ENCODE measurements at places on chromosomes 16 and 17. TPM values are rescaled to one million over a fixed set of nuclear protein-coding genes. Genes with fewer than 3 reads are reported as not detected.

The TMC8 gene
- 1.5 TPM for total RNA-seq

The HP gene
- total RNA-seq, result 3.0 TPM

The PMP22 gene
- 242 TPM for total RNA-seq

DNA sequence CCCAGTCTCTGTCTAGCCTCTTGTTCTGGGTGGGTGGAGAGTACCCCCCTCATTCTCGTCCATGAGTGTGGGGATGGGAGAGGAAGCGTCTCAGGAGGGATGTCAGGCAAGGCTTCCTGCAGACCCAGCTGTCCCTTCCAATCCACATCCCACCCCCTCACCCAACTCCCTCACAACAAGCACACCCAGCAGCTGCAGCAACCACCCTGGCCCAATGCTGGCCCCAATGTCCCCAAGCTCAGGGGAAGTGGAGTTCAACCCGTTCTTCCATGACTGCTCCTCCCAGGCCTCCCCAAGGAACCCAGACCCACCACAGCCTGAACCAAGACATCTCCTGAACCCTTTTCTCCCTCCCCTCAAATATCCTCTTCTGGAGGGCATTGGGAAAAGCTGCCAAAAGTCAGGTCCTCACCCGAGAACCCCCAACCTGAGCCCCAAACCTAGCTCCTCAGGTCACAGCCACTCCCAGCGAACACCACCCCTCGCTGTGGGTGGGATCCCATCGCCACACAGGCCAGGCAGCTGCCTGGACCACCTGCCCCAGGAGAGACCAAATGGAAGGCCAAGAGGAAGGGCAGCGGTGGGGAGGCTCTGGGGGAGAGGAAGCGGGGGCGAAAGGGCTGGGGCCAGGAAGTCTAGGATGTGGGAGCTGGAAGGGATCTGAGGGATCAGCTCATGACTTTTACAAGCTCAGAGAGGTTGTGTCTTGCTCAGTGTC lies 47.6 kb downstream of the FZD2 start:
- DNase-seq, result no peak

DNA sequence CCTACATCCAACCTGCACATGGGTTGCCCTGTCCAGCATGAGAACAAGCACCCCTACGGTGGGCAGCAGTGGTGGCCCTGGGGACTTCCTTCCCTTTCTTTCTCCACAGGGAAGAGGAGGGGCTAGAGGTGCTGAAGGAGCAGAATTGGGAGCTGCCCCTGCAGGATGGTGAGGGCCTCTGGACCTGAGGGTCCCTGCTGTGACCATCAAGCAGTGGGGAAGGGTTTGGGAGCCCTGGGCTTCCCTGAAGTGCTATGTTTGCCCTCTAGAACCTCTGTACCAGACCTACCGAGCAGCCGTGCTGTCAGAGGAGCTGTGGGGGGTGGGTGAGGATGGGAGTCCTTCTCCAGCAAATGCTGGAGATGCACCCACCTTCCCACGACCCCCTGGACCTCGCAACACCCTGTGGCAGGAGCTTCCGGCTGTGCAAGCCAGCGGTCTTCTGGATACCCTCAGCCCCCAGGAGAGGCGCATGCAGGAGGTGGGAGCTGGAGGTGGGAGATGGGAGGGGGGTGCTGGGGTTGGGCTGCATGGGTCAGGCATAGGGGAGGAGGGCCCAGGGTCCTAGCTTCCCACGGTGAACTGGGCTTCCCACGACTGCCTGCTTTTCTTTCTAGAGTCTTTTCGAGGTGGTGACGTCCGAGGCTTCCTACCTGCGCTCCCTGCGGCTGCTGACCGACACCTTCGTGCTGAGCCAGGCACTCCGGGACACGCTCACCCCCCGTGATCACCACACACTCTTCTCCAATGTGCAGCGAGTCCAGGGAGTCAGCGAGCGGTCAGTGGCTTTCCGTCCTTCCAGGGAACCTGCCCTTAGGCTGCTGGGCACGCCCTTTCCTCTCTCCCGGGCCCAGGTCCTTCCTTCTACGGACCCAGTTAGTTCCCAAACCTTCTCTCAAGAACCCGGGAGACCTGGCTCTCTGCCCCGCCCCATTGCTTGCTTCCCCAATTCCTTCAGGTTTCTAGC lies 5.0 kb downstream of the ARHGEF15 start:
- no peak for DNase-seq

DNA sequence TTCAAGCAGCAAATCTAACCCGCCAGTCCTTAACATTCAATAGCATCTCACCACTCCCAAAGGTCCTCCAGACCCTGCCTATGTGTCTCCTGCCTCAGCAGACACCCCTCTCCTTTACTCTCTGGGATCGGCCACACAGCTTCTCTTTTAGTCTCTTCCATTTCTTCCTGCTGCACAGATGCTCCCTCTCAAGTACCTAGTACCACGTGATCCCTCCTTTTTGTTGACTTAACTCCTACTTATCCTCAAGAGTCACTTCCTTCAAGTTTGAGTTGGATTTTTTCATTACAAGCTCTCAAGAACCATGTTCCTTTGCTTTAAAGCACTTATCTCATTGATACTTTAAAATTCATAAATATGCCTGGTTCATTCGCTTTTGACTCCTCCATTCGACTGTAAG lies 24.9 kb downstream of the AMFR start:
- DNase-seq, result no peak

- DNase-seq, result no peak
These were observed 2.7 kb downstream of the IGFBP4 start for GRCh38 chr17:40445751-40446468.

GRCh38 chr16:82758904-82759303 lies 132.1 kb downstream of the CDH13 start:
- no peak for DNase-seq

GRCh38 chr16:84182104-84182503 lies 4.8 kb downstream of the TAF1C start:
- DNase-seq, result no peak

- no peak for DNase-seq
These were observed 256 bp downstream of the SYNGR3 start for GRCh38 chr16:1990101-1990350.

DNA sequence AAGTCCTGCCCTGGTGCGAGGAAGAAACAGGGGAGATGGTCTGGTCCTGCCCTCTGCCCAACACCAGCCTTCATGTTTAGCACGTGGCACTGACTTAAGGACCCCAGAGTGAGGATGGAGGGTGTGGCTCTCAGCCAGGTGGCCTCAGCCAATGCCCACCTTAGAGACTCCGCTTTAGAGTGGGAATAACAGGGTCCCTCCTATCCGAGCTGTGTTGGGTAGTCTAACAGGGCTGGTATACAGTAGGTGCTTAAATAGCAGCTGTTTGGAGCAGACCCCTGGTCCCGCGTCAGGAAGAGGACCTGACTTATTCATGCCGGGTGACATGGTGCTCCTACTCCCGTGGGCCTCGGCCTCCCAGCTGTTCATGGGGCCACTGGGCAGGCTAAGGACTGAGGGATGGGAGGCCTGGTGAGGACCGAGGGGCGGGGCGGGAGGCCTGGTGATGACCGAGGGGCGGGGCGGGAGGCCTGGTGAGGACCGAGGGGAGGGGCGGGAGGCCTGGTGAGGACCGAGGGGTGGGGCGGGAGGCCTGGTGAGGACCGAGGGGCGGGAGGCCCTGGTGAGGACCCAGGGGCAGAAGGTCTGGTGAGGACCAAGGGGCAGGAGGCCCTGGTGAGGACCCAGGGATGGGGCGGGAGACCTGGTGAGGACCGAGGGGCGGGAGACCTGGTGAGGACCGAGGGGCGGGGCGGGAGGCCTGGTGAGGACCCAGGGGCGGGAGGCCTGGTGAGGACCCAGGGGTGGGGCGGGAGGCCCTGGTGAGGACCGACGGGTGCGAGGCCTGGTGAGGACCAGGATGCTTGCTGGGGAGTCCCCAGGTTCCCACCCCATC lies 7.6 kb downstream of the ZFPM1 start:
- no peak for DNase-seq

DNA sequence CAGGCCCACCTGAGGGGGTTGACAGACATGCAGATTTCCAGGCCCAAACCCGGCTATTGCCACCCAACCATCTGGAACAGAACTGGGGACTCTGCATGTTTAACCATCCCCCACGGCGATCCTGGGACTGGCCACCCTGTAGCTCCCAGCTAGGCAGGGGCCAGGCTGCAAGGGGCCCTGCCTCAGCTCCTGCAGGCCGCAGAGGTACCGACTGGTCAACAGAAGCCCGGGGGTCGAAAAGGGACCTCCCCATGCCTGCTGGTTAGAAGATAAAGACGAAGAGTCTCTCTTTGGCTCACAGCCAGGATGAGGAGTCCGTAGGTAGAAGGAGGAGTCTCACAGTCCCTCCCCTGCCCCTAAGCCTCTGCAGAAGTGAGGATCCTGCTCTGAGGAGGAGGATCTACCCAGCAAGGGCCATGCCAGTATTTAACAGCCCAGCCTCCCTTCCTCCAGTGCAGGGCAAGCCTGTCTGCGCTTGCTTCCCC lies 223.4 kb upstream of the TNRC6C start:
- DNase-seq, result no peak

- no peak for DNase-seq
These were observed 1.6 kb upstream of the DOC2B start for GRCh38 chr17:183021-183420.

All from heart left ventricle (tissue), 16 donors.